ENCODE measurements at places on chromosomes 6 and 20.

GRCh38 chr6:43981363-43981990, 145.8 kb downstream of the MRPL14 start:
- no peak for DNase-seq

GRCh38 chr6:17505767-17506280, 94.3 kb upstream of the FAM8A1 start:
- no peak for DNase-seq

DNA sequence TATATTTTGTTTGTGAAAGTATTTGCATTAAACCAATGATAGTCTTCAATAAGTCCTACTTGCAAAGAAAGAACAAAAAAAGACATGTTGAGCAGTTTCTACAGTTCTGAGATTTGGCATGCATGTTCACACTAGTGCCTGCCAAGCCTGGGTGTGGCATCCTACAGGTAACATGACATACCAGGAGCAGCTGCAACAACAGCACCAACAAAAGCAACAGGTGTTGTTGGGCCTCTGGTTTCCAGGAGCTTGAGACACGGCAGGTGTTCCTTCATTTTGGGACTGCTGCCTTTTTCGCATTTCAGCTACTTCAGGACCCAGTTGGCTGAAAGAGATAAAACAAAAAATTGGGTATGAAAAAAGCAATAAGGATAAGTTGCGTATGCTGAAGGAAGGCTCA, 41.2 kb upstream of the MTRF1L start:
- no peak for DNase-seq

DNA sequence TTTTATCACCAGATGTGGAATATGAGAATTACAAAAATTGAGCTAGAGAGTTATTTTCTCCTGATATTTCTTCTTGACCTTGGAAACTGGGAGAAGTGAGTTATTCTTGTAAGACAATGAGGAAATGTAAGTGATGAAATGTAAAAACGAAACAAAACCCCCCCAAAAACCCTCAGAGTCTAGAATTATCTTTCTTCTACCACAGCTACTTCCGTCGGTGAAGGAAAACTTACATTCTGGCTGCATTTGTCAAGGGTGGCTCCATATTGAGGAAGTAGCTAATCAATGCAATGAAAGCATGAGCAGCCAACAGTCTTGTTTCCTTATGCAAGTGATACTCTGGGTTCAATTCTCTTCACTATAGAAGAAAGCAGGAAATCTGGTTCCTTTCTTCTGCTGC, 661.7 kb upstream of the CITED2 start:
- no peak for DNase-seq

GRCh38 chr6:146311079-146311478, 232.6 kb upstream of the RAB32 start:
- DNase-seq: no peak

GRCh38 chr20:39309458-39309857, 347.3 kb downstream of the DHX35 start:
- no peak for DNase-seq

DNA sequence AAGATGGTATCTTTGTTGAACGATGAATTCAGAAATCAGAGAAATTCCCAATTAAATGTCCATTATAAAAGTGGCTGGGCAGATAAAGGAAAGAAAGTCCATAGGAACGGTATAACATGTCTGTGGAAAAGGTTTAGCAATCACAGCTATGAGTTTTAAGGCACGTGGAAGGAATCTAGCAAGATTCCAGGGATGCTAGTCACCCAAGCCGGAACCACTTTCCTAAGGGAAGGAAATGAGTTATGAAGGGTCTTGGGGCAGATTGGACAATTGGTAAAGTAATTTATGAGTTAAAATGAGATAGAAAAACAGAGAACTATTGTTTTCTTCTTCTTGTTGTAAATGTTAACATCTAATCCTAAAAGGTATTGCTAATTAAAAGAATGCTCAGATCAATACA, 384.8 kb downstream of the ADGRB3 start:
- DNase-seq: peak; percentile 11

DNA sequence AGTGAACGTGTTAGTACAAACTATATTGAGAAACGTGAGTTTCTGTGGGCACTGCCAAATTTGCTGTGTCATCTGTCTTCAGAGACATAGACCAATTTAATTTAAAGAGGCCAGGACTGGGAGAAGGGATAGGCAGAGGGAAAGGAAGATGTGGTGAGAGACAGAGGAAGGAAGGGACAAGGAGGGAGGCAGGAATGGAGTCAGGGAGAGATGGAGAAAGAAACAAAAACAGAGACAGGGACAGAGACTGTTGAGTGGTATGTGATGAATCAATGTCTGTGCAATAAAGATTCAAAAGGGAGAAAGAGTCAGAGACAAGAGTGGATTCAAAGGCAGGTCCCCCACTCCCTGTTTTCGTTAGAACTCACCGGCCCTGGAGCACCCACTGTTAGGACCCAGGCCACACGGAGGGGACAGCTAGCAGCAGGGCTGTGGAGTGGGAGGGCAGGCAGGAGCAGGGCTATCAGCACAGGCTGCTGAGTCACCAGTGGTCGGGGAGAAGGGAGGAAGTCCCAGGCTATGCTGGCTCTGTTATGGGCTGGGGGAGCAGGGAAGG, 51.6 kb upstream of the CHD6 start:
- DNase-seq: no peak

- DNase-seq: no peak
Observed at GRCh38 chr6:40620574-40621240, 33.5 kb upstream of the LRFN2 start.

DNA sequence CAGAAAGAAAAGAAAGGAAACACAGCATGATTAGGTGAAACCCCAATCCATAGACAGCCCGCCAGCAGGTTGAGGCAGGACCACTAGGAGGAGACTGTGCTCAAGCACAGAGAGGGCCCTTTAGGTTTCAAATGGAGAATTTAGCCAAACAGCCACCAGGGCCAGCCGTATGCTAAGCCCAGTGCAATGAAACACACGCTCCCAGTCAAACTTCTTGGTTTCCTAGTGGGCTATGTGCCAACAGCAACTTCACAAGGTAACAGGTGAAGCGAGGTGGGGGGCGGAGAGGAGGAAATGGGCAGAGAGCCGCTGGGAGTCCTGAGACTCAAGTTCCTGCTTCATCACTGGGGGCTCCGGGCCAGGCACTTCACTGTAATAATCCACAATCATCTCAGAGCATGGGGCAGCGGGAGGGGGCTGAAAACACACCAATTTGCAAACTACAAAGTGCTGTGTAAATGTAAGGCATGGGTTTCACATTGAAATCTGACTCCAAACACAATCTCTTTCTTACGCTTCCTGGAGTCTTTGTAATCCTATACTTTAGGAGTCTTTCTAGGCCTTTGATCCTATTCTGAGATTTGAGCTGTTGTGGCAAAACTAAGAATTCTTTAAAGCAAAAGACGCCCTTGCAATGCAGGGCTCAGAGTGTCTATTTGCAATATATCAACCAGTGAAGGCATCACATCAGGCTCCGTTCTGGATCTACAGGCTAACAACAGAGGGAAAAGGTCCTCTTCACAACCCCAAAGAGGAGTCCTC, 117.3 kb downstream of the OPRM1 start:
- peak; percentile 60 for DNase-seq

- no peak for DNase-seq
Observed at GRCh38 chr6:2542101-2542857, 208.4 kb downstream of the MYLK4 start.

- DNase-seq: no peak
Observed at GRCh38 chr6:126076992-126077664, 90.8 kb downstream of the TRMT11 start.

- DNase-seq: no peak
Observed at GRCh38 chr6:72421387-72421786, 200.5 kb upstream of the KCNQ5 start.

DNA sequence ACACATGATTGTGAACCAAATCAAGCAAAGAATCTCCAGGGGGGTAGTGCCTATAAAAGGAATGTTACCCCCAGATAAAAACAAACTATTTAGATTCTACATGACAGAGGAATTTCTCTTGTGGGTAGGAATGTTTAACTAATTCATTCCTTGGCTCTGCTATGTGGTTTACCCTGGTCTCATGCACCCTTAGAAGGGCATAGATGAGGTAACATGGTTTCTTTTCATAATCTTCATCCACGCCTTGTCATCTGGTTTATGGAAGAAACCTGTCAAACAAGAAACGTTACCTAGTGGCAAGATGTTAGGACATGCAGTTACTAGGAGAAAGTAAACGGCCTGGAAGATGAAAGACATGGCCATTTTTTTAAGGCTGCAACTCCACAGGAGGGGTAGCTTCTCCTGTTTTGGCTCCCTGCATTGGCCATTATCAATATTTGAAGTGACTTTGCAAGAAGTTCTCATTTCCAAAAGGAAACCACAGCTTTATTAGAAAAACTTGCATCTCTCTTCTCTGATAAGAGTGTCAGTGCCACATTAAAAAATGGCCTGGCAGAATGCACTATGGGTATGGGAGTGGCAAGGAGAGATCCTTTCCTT, 45.5 kb downstream of the STX11 start:
- DNase-seq: peak; percentile 52

DNA sequence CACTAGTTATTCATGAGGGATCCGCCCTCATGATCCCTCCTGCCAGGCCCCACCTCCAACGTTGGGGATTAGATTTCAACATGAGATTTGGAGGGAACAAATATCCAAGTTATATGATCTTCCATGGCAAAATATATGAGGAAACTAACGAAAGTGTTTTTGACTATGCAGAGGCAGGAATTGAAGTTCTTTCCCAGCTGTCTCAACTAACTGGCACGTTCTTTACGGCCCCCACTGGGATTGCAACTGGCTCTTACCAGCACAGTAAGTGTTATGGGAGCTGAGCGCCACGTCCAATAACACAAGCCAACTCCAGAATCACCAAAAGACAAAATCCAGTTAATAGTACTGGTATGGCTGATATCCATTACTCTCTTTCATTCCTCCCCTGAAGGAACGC, 66.6 kb downstream of the ECT2L start:
- no peak for DNase-seq

DNA sequence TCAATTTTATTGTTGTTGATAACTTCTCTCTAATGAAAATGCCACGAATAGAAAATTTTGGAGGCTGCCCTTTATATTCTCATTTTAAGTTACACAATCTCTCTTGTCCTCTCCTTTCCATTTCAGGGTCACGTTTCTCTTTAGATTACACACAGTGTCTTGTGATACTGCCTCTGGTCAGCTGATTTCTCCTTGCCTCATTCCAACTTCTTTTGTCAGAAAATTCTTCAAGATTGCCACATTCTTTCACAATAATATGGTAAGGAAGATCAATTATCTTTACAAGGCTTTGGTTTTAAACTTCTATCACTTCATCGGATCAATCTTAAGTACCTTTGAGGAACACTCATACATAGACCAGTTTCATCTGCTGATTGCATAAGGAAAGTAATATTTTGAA, 370.3 kb downstream of the RFPL4B start:
- DNase-seq: no peak

GRCh38 chr6:134324141-134324540, 6.2 kb upstream of the SGK1 start:
- no peak for DNase-seq
